ENCODE measurements at places on chromosomes 7 and 10. TPM values are rescaled to one million over a fixed set of nuclear protein-coding genes. Genes with fewer than 3 reads are reported as not detected.

Gene BAIAP2L1
- 39.4 TPM for polyA plus RNA-seq

Gene SEPTIN7
- 290 TPM for polyA plus RNA-seq

DNA sequence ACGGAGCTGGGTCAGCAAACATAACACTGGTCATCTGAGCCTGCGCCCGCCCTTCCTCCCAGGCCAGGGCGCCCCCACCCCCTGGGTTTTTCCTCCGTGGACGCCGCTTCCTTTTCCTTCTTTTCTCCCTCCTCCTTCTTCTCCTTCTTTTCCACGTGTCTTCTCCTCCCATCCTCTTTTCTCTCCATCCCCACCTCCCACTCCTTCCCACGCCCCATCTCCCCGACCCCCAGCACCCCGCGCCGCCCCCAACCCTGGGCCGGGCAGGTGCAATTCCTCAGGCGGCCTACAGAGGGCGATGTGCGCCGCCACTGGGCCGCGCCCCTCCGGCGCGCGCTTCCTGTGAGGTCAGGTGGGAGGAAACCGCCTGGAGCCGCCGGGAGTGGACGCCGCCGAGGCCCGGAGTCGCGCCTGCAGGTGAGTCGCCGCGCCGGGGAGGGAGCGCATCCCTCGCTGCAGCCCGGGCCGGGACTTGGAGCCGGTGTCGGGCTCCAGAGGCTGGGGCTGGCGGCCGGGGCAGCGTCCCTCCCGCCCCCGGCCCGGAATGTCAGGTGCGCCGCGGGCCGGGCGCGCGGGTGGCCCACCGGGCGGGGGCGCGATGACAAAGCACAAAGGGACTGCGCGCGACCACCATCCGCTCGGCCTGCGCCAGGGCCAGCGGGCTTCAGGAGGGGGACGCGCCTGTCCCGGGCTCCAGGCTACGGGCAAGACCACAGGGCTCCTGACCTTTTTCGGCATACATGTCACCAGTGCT, at the start of gene FAM241B:
TSS of gene FAM241B (plus strand) at position 351 of the 754 bp plus-strand sequence. CDS start 1,497 bp downstream, outside the sequence.
- DNase-seq, result peak; percentile 82

- no peak for DNase-seq
These were observed 18.9 kb upstream of the PNLIPRP3 start for GRCh38 chr10:116408719-116409118.

DNA sequence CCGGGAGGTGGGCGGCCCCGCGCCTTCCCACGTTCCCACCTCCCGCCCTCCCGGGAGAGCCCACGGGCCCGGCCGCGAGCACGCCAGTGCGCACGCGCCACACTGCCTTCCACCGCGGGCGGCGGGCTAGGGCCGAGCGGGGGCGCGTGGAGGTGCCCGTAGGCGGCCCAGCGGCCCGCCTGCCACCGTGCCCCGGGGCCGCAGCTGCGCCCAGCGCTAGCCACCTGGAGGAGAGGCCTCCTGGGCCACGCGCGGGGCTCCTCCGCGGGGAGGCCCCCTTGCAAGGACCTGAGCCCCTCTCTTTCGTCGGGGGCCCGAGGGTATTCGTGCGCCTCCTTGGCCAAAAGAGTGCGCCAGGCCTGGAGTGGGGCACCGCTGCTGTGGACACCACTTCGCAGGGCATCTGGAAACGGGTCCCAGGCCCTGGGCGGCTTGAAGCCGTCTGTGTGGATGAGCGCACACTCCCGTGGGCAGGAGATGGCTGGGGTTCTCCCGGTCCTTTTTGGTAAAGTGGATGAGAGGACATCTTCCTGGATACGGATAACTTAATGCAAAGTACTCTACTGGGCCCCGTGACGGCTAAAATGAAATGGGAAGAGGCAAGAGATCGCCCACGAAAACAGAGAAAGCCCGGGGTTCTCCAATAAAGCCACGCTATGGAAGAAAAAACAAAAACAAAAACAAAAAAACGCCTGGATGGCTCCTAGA, 9.0 kb upstream of the EBF3 start:
- no peak for DNase-seq

- no peak for DNase-seq
These were observed 54.5 kb upstream of the SLF2 start for GRCh38 chr10:100858261-100858660.

DNA sequence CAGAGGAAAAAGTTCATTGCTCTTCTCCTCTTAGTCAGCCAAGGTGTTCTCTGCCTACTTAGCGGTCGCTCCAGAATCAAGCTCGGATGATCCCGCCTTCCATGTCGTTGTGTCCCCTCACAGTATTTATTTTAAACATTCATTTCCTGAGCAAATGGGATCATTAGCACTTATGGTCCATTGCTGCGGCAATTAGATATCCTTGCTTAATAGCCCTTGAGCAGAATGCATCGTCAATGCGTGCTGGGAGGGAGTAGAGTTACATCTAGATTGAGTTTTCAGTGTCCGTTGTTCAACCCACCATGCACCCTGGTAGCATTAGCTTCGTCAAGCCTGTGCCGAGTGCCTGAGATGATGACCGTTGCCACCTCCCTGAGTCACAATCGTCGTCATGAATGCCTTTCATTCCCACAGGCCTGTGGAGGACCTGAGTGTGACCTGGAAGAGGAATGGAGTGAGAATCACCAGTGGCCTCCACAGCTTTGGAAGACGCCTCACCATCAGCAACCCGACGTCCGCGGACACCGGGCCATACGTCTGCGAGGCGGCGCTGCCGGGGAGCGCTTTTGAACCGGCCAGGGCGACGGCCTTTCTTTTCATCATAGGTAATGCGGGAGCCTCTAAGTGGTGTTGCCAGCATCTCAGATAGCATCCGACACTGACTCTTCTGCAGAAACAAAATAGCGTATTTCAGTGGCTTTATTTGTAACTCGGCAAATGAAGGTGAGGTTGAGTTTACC, 650.4 kb downstream of the SDK1 start:
- no peak for DNase-seq

Measured in A549 (cell line).